Stimulated activated CD8-positive, alpha-beta memory T cell treated with anti-CD3 and anti-CD28 coated beads, Interleukin-4, amount 100 ng/mL, for 48 hours (primary cell): ENCODE measurements at places on chromosomes 6 and 20.
A peak's percentile ranks its signal among the peaks of the same experiment; 100 is the strongest.

- no peak for DNase-seq
Observed at GRCh38 chr6:117477988-117478852, 4.3 kb upstream of the DCBLD1 start.

GRCh38 chr6:37313723-37314486 is 39.9 kb upstream of the RNF8 start:
- DNase-seq = no peak

DNA sequence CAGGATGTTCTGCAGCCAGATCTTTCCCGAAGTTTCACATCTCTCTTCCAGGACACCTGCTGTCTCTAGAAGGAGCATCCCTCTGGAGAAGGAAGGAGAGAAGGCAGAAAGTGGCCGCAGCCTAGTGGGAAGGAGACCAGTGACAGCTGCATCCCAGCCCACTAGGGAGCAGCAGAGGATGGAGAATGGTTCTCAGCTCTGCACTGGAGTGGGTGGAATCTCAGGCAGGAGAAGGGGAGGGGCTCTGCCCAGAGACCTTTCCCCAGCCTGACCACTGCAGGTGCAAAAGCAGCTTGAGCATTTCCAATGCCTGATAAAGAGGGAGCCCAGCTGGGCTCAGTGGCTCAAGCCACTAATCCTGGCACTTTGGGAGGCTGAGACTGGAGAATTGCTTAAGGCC is 32.3 kb downstream of the NCR2 start:
- DNase-seq = no peak

DNA sequence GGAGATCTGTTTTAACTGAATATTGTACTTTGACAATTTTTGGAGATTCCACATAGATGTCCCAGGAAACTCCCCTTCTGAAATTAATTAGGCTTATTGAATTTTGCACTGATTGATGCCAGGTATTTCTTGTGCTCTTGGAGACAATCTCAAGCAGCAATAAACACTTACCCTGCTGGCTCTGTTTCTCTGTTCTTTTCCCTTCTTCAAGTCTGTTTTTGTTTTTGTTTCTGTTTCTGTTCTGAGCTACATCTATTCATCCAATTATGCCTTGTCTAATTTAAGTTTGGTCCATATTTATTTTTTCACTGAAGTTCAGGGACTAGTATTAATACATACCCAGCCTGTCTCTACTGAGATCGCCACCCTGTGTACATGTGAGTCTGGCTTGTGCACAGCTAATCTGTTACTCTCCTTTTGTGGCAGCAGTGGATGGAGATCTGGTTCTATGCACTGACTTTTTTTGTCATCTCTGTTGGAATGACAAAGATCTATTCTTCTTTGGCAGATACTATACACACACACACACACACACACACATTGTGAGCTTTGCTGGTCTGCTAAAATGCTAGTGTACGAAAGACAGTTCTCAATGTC is 51.9 kb downstream of the IL22RA2 start:
- no peak for DNase-seq

DNA sequence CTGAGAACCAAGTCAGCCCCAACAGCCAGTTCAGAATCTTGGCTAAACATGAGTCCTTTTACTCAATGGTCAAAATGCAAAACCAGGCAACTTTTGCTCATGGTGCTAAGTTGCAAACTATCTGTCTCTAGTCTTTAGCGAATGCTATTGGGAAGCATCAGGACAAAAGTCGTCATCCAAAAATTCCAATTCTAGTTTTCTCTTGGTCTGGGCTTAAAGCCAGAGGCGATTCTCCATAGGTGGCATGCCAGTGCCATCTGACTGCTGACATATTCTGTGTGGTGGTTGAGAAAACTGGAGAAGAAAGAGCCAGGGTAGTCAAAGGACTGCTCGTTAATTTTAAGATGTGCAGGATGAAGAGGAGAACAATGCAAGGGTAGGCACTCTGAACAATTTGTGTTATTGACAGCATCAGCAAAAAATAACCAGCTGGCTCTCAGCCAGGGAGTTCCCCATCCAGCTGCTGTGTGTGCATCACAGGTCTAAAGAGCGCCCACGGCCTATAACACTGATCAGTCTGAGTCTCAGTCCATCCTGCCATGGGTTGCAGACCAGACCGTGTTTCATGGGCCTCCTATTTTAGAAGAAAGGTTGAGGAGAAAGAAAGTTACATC is 313.6 kb downstream of the ALDH8A1 start:
- DNase-seq = peak; percentile 32

DNA sequence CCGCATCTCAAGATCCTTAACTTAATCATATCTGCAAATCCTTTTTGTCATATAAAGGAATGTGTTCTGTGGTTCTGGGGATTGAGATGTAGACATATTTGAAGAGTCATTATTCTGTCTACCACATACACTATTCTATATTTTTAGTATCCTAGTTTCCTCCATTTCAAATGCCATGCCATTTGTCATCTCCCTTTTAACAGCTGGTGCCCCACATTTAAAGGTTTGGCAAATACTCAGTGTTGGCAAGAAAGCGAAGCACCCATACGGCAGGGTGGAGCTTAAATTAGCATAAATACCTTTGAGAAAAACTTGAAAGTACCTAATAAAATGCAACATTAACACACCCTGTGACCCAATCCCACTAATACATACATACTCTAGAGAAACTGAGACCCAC is 31.7 kb downstream of the PAK5 start:
- DNase-seq = no peak

DNA sequence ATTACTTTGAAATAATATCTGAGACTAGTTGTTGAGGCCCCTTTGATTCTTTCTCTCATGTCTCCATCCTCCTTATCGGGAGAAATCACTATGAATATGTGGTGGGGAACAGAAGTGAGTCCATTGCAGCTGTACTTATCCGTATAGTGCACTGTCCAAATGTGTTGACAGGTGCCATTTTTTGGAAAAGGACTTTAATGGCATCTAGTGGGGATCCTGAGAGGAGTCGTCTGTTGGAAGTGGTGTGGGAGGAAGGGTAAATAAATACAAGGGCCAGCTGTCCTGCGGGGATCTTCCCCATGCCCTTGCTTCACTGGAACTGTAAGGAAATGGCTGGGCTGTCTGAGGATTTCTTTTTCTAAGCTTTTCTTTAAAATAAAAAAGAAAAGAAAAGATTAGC is 19.4 kb downstream of the TPX2 start:
- DNase-seq = no peak

DNA sequence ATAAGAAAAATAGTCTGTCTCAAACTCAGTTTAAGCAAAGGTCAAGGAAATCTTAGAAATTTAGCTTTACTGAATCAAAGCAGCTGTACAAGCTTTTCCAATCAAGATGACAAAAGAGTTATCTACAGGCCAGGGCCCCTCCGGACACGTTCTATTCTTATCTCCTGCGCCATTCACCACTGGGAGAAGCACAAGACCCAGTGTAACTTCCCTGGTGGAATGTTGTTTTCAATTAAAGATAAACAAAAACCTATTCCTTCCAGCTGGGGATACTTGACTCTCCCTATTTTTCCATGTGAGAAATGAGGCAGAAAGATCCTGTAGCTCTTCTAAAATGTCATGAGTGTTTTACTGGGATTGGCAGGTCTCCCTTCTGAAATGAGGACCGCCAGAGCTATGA is 123.3 kb downstream of the TBX18 start:
- DNase-seq = no peak

DNA sequence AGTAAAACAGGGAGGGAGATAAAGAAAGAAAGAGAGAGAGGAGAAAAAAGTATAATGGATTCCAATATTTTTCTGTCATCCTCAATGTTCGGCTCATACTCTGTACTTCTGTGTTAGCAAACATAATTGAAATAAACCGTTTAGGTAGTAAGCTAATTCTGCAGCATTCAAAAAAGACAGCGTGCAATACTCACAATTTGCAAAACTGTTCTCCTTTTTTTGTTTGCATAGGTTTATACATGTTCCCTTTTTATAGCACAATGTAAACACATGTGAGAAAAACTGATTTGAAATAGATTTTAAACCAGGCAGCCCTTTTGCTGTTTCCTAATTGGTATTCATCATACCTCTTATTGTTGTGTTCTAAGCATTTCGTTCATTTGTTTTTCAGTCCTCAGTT is 188.9 kb downstream of the PLCB1 start:
- DNase-seq = no peak

DNA sequence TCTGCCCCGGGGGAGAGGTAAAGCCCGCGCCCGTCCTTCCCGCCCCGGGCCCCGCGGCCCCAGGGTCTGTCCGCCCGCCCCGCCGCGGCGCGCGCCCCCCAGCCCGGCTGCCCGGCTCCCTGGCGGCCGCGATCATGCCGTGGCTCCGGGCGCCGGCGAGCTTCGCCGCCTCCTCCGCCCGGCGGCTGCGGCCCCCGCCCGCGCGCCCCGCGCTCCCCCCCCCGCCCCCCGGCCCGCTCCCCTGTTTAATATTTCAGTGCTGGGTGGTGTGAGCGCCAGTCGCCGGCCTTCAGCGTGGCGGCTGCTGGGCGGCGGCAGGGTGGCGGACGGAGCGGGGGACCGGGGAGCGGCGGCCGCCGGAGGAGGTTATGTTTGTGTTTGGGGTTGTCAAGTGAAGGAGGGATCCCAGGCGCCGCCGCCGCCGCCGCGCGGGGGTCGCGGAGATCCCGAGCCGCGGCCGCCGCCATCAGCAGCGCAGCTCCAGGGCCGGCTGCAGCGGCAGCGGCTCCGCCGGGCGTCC is at the start of gene HIVEP1:
TSS of gene HIVEP1 (plus strand) at position 275 of the 520 bp plus-strand sequence. CDS start 3,317 bp downstream, outside the sequence.
- DNase-seq = peak; percentile 45

DNA sequence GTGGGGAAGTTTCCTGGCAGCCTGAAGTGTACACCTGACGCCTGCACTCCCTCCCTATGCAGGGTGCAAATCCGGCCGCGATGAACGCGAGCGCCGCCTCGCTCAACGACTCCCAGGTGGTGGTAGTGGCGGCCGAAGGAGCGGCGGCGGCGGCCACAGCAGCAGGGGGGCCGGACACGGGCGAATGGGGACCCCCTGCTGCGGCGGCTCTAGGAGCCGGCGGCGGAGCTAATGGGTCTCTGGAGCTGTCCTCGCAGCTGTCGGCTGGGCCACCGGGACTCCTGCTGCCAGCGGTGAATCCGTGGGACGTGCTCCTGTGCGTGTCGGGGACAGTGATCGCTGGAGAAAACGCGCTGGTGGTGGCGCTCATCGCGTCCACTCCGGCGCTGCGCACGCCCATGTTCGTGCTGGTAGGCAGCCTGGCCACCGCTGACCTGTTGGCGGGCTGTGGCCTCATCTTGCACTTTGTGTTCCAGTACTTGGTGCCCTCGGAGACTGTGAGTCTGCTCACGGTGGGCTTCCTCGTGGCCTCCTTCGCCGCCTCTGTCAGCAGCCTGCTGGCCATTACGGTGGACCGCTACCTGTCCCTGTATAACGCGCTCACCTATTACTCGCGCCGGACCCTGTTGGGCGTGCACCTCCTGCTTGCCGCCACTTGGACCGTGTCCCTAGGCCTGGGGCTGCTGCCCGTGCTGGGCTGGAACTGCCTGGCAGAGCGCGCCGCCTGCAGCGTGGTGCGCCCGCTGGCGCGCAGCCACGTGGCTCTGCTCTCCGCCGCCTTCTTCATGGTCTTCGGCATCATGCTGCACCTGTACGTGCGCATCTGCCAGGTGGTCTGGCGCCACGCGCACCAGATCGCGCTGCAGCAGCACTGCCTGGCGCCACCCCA is 1.2 kb downstream of the GPR6 start:
- DNase-seq = no peak

DNA sequence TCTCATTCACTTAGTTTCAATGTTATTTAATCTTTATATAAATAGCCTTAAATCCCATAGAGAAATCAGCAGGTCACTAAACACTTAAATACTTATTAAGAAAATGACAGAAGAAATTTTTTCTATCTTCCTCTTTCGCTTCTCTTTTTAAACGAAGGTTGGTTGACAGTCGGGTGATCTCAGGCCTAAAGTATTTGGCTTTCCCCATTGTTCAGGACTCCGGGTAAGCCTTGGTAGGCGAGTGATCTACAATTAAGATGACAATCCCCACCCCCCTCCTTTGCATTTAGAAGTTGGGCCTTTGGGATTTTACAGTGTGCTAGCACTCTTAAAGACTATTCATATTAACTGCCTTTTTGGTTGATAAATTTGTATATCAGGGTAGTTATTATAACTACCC is 19.7 kb upstream of the UTRN start:
- DNase-seq = no peak

DNA sequence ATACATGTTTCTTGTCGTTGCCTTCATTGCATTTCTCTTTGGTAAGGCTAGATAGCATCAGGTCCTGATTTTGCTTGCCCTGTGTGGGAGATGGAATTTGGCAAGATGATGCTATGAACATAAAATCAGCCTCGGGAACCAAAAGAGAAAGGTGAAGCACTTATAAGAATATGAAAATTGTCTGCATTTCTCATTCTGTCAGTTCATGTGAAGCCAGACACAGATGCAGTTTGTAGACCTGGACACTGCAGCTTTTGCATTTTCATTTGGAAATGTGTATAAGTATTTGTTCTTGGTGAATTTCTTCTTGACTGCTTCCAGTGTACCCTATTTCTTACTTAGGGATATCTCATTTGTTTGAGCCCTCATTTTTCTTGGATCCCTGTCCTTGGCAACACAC is 1.3 kb downstream of the YWHAB start:
- no peak for DNase-seq

DNA sequence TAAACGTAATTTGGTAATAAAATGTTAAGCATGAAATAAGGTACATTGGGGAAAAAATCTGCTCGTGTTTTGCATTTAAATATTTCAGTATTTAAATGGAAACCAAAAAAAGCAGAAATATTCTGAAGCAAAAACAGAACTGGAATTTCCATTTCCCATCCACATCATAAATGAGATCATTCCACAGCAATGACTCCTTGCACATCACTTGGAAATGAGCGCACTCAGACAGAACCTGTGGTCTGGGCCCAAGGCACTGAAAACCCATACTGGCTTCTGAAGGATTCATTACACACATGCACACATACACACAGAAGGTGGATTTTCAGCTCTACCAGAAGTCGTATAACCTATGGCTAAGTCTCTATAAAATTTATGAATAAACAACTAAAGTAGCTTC is 174.8 kb downstream of the IBTK start:
- no peak for DNase-seq

DNA sequence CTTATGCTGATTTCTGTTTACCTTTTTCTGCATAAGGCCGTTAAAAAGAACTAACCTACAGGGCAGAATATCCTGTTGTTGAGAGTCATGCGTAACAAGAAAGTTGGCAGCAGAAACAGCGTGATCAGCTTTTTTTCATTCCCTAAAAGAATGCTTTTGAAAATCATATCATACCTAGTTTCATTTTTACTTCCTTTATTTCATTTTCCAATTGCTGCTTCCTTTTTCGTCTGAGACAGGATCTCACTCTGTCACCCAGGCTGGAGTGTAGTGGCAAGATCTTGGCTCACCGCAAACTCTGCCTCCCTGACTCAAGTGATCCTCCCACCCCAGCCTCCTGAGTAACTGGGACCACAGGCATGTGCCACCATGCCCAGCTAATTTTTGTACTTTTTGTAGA is 4.1 kb downstream of the CALHM6 start:
- no peak for DNase-seq

GRCh38 chr6:47342824-47343223 is 33.1 kb upstream of the TNFRSF21 start:
- DNase-seq = no peak

GRCh38 chr20:51734876-51735720 is 33.1 kb downstream of the ATP9A start:
- no peak for DNase-seq
